Muscle of leg (tissue), 16 donors: ENCODE measurements at places on chromosomes 13 and 19. TPM values are rescaled to one million over a fixed set of nuclear protein-coding genes. Genes with fewer than 3 reads are reported as not detected.

MADCAM1 gene
- total RNA-seq: 4.0 TPM

GNG7 gene
- 0.58 TPM for total RNA-seq

DNA sequence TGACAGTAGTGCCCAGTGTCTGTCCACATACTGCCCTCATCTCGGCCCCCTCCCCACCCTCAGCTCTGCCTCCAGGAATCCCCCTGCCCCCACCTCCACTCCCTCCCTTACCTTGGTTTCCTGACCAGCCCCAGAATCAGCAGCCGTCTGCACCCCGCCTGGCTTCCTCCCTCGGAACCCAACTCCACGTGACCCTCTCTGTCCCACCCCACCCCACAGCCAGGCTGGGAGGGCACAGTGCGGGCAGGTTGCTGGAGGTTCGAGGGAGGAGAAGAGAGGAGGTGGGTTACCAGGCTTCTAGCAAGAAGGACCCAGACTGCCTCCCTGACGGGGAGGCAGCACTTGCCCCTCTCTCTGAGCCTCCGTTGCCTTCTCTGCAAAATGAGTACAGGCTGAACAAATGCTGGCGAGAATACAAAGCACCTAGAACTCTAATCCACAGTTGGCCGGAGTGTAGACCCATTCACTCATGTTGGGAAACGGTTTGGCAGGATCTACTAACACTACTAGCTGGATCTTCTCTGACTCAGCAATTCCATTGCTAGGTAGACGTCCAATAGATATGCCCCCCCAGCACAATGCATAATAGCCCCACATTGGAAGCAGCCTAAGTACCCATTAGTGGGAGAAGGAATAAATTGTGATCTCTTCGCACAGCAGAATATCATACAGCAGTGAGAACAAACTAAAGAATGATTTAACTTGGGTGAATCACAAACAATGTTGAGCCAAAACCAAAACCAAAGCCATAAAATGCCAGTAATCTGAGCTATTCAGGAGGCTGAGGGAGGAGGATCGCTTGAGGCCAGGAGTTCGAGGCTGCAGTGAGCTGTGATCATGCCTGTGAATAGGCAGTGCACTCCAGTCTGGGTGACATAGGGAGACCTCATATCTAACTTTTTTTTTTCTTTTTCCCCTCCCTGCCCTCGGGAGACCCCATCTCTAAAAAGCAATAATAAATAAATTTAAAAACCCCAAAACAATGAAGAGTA, at the start of gene RASAL3:
Gene RASAL3, minus strand, starts transcription at position 151 of the 992 bp plus-strand sequence. CDS start 186 bp downstream, outside the sequence.
- DNase-seq: no peak

DNA sequence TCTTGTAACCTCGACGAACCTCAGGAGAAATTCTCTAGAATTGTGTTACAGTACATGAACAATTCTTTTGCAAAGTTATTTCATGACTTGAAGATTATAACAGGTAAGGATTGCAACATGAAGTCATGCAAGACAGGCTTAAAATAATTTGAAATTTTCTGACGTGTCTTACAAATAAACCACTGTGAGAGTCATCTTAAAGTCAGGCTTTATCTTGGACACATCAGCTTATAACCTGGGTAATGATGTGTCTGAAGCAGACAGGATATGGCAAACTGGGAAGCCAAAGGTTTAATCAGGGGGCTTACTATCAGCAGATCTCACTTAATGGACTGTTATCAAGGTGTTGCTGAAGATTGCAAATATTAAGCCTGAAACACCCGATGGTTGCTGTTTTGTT, 407.8 kb downstream of the KLF5 start:
- no peak for DNase-seq
